ENCODE measurements at places on chromosomes 12 and 14.

- DNase-seq: no peak
Measured at GRCh38 chr14:49923881-49924280, 31.0 kb downstream of the ARF6 start.

- DNase-seq: no peak
Measured at GRCh38 chr12:108218921-108219320, 89.8 kb downstream of the WSCD2 start.

DNA sequence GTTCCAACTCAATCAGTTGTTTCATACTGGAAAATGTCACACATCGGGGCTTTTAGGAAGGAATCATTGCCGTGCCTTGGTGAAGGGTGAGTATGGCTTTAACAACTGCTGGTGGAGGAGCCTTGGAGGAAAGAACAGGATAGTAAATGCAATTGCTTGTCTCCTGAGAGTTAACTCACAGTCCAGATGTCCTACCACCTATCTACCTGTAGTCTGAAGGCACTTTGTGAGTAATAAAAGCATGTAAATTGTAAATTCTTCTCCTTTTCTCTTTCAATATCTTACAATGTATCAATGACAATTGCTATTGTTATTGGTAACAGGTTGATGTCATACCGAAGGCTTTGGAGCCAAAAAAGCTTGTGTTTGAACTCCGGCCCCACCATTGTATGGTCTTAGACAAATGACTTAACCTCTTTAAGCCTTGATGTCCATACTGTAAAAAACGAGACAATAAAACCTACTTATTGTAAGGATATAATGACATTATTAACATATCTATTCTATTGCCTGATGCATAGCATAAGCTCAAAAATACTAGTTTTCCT, 397.4 kb downstream of the ADAMTS20 start:
- no peak for DNase-seq

- peak; percentile 95 for DNase-seq
Measured at GRCh38 chr14:89214221-89214965, 202.6 kb downstream of the FOXN3 start.

- no peak for DNase-seq
Measured at GRCh38 chr12:51937926-51938325, 13.6 kb upstream of the ACVR1B start.

GRCh38 chr12:63968673-63969072, 124.2 kb downstream of the SRGAP1 start:
- peak; percentile 11 for DNase-seq

DNA sequence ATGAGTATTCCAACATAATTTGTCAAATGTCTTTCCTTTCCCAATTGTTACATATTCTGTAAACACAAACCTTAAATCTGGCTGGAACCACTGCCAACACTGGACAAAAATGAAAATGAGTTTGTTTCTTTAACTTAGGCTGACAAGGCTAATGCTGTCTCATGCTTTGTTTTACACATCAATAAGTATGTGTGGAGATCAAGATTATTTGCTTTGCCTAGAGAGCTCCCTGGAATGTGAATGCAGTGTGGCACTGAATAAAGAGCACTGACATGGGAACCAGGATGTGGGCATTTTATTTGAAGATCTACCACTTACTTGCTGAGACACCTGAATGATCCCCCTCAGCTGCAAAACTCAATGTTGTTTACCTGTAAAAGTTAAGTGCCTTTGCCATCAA, 61.7 kb downstream of the RALGAPA1 start:
- DNase-seq: no peak

GRCh38 chr14:66104486-66104885, 381.7 kb upstream of the CCDC196 start:
- no peak for DNase-seq

GRCh38 chr14:56592746-56593544, 13.3 kb downstream of the TMEM260 start:
- no peak for DNase-seq

DNA sequence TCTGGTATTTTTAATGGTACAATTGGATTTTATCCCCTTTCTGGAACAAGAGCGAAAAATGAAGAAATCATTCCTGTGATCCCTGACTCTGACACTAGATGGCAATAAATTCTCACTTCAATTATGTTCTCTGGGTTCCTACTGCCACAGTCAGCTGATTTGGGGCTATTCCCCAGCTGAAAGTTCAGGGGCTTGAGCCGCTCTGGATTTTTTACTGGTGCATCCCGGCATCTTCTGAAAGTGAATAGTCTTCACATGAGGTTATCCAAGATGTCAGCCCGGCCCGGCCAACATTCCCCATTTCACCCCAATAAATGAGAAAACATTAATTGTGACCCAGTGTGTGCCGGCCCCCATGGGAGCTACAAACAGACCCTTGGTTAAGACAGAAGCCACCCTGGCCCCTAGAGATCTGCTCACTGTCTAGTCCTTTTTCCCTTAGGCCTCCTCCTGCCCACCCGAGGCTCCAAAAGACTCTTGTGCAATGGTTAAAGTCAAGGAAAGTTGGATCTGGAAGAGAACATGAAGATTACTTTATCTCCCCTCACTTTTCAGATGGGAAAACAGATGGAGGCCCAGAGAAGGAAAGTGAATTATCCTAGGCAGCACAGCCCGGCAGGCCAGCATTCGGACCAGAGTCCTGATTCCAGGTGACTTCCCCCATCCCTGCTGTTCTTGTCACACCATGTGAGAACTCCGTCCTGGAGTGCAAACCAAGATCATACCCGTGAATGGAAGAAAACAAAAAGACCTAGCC, 20.8 kb downstream of the CKAP4 start:
- no peak for DNase-seq

DNA sequence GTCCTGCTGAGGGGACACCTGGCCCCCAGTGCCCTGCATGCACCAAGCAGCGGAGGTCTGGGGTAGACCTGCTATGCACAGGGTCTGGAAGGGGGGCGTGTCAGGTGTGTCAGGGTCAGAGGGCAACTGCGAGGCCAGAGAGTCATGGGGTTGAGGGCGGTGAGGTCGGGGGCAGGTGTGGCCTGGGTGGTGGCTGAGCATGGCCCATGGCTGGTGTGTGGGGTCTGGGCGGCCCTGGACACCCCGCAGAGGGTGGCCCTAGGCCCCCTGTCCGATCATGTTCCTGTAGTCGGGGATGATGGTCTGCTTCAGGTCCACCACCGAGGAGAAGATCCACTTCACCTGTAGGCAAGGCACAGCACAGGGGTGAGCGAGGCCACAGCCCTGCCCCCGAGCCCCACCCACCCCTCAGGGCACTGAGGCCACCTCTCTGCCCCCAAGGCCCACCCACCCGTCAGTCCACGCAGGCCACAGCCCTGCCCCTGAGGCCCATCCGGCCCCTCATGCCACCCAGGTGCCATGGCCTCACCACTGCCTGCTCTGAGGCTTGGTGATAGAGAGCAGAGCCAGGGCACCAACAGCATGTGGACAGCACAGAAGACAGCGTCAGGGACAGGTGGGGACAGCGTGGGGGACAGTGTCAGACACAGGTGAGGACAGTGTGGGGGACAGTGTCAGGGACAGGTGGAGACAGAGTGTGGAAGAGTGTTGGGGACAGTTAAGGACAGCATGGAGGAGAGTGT, 211.3 kb downstream of the TMEM121 start:
- no peak for DNase-seq

- DNase-seq: no peak
Measured at GRCh38 chr12:73817161-73817560, 720.5 kb upstream of the ATXN7L3B start.

DNA sequence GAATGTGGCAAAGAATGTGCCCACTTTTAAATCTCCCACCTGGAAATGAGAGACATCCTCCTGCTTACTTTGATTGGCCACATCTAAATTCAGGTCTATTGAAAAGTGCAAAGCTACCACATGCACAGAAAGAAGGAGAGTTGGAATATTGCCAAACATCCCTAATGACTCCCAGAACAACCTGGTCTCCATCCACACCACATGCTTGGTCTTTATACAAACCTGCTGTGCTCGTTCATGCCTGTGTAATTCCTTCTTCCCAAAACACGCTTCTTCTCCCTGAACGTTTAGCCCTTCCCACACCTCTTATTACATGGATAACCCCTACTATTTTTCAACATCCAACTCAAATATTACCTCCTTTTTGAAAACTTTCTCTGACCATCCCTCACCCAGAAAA, 66.2 kb upstream of the BCL2L14 start:
- no peak for DNase-seq

DNA sequence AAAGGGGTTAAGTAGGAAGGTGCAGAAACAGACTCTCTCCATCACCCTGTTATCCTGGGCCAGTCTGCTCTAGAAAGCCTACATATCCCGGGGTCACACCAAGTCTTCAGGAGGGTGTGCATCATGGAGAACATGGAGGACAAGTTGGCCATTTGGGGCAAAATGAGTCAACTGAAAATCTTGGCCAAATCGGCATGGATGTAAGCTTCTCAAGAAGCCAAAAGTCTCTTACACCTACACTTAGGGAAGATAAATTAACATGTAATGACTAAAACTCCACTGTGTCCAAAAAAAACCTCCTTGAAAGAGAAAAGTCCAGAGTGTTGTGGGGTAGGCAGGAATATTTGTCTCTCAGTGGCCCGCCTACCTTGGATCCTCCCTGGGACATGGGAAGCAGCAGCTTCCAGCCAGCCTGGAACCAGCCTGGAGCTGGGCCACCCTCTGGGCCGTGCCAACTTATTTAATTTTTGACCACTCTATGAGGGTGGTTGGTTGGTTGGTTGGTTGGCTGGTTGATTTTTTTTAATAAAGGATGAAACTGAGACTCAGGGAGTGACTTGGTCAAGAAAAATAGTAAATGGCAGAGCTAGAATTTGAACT, 17.9 kb upstream of the TC2N start:
- no peak for DNase-seq

DNA sequence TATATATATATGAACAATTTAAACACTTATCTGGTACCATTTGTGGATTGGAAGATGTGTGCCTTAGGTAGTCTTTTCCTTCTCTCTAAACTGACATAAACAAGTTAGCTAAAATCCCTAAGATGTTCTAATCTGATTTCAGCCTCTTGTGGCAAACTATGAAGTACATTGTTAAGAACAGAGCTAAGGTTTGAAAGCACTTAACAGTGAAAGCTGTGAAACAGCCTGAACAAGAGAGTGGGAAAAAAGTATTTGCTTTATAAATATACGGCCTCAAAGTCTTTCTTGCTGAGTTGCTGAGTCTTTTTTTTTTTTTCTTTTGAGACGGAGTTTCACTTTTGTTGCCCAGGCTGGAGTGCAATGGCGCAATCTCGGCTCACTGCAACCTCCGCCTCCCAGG, 53.7 kb upstream of the PELI2 start:
- DNase-seq: no peak

DNA sequence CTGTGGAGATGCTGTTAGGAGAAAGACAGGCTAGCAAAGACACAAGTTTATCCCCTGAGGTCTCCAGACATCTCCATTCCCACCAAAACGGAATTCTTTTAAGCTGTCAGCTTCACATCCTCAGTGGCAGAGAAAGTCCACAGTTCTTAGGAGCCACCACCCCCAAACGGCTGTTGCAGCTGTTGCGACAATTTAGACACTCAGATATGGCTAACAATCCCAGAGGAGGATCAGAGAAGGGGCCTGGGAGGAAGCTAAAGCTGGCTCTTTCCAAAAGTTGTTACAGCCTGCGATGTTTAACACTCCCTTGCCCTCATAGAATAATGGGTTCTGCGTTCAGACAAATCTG, 1.9 kb upstream of the ATP5MC2 start:
- no peak for DNase-seq

- no peak for DNase-seq
Measured at GRCh38 chr14:81401420-81402122, 1.4 kb upstream of the STON2 start.

GRCh38 chr12:67667276-67668073, 18.9 kb downstream of the DYRK2 start:
- no peak for DNase-seq

DNA sequence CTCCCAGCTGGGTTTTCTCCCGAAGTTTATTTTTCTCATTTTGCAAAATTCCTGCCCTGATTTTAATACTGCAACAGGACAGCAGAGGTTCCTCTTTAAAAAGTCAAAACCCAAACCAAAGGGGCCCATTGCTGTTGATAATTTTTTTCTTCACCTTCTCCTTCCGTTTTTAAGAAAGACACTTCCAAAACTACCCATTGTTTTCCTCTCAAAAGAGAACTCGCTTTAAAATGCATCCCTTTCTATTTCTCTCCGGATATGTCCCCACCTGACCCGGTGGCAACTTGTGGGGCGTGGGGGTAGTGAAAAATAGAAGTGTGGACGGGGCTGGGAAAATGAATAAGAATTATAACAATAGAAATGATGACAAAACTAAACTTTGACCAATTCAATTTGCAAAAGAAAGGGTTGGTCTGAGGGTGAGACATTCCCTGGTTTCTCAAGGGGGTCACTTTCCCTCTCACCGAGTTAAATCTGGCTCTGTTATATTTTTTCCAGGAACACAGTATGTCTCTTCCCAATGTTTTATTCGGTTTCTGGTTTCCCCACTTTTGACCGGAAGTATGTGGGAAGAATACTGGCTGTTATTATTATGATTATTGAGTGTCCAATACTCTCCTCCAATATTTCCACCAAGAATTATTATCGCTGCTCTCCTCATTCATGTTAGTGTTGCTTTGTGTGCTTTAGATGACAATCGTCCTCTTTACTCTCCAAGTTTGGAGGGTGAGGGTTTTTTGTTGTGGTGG, 4.1 kb upstream of the TBX5 start:
- DNase-seq: no peak

GRCh38 chr12:69991690-69992288, 166.8 kb downstream of the MYRFL start:
- DNase-seq: no peak

GRCh38 chr14:91464615-91465205, 45.4 kb downstream of the PPP4R3A start:
- DNase-seq: no peak

GRCh38 chr12:46944088-46944487, 118.3 kb upstream of the SLC38A4 start:
- DNase-seq: no peak

GRCh38 chr14:33836203-33836899, 114.5 kb downstream of the EGLN3 start:
- peak; percentile 68 for DNase-seq

GRCh38 chr12:113105606-113106271, 29.8 kb downstream of the RASAL1 start:
- no peak for DNase-seq

- DNase-seq: no peak
Measured at GRCh38 chr14:54599966-54600716, 33.2 kb downstream of the SAMD4A start.

GRCh38 chr12:27338473-27338872, 5.8 kb downstream of the BMAL2 start:
- no peak for DNase-seq

DNA sequence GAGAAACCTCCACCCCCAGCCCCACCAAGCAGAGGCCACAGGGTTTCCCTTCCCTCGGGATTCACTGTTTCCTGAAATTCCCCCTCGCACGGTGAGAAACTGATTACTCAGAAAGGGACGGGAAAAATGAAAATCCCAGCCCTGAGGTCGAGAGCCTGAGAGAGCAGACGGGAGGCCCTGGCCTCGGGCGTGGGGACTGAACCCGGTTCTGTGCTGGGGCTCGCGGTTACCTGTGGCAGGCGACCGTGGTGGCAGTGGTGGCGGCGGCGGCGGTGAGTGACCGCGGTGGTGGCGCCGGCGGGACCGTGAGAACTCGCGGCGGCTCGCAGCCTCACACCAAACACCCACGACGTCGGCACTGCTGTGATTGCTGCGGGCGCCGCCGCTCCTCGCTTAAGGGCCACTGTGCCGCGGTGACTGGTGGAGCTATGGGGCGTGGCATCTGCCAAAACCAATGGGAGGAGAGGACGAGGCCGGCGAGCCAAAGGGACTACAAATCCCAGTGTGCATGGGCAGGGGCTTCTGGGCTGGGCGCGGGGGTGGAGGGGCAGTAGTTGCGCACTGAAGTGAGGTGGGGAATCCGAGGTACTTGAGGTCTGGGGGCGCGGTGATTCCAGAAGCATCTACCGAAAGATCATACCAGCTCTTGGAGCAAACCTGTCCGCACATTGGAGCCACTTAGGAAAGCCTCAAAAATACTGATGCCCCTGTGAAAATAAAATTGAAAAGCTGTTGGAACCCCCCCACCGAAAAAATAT, at the start of gene LGMN:
TSS of gene LGMN (minus strand) at position 369 of the 758 bp plus-strand sequence. CDS start 15,841 bp downstream, outside the sequence.
- peak; percentile 92 for DNase-seq
